Activated naive CD4-positive, alpha-beta T cell (primary cell): ENCODE measurements at places on chromosomes 11 and 22.

- DNase-seq = no peak
Observed at GRCh38 chr22:36563898-36564297, 34.9 kb upstream of the EIF3D start.

- no peak for DNase-seq
Observed at GRCh38 chr11:7251836-7252682, at the start of gene SYT9. TSS of gene SYT9 (plus strand) at chr11:7251904. CDS start at chr11:7252187, 283 bp downstream.

GRCh38 chr11:110453684-110454354 lies 24.1 kb downstream of the FDX1 start:
- no peak for DNase-seq

- DNase-seq = no peak
Observed at GRCh38 chr11:26011474-26011873, 320.5 kb upstream of the ANO3 start.

GRCh38 chr11:119320776-119321524 lies 4.0 kb upstream of the MCAM start:
- DNase-seq = no peak

DNA sequence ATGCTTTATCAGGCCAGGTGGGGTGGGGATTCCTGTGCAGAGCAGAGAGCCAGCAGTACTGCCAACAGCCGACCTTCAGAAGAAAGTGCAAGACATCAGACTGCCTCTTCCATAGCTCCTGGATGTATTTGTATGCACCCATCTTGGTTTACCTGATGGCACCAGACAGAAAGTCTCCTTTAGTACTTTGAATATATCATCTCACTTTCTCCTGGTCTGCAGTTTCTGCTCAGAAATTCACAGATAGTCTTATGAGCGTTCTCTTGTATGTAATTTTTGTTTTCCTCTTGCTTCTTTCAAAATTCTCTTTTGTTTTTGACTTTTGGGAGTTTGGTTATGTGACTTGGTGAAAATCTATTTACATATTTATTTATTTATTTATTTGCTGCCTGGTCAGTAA lies 446.4 kb upstream of the CADM1 start:
- no peak for DNase-seq

GRCh38 chr11:11755871-11756270 lies 85.9 kb upstream of the USP47 start:
- DNase-seq = no peak

DNA sequence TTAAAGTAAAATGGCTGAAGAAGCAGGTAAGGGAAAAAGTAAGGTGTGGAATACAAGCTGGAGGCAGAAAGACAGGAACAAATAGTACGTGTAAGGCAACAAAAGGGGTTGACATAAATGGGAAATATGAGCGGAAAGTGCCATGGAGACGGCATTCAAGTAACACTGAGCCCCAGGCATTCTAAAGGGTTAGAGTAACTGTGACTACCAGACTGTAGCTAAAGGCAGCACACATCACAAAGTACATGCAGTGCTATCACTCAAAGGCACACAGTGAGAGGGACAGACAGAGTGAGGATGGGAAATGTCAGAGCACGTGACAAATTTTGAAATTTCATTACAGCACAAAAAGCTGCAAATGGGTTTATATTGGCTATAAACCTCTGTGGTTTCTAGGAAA lies 13.9 kb upstream of the MAML2 start:
- DNase-seq = no peak

GRCh38 chr11:108593923-108594434 lies 411 bp upstream of the EXPH5 start:
- DNase-seq = no peak
